ENCODE measurements at places on chromosomes 12 and 14.

DNA sequence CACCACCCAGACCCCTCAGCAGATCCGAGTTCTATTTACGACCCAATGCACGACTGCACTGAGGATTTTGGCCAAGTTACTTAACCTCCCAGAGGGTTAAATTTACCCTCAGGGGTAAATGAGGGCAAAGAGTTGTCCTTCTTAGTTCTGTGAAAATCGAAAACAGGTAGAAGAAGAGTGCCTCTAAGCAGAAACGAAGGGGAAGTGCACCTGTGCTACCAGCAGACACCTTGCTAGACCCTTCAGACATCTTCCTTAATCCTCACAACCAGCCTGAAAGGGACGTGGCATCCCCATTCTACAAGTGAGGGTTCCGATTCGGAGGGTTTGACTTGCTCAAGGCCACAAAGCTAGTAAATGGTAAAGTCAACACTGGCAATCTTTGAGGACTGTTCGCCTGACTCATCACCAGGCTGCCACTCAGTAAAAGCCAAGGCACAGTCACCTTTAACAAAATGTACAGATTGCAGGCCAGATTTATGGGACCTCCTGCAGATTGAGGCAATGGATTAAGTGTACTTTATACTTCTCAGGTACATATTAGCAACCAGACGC, 1.6 kb downstream of the GSG1 start:
- DNase-seq, result no peak

- no peak for DNase-seq
These were observed 67.2 kb downstream of the CCDC88C start for GRCh38 chr14:91350483-91350812.

DNA sequence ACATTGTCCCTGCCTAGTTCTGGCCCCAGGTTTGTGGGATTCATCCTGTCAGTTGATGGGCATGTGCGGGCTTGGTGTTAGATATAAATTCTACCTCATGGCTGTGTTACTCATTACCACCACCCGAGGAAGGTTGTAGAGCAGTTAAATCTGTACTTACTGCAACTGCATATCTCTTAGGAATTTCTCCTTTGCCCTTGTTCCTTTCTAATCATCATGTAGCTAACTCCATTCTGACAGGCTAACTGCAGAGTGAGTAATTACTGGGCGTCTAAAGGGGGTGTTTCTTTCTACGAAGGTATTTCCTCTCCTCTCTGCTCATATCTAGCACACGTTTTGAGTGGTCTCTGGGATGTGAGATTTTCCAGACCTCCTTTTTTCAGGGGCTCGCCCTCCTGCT, 1076.7 kb downstream of the TMTC2 start:
- DNase-seq, result no peak

DNA sequence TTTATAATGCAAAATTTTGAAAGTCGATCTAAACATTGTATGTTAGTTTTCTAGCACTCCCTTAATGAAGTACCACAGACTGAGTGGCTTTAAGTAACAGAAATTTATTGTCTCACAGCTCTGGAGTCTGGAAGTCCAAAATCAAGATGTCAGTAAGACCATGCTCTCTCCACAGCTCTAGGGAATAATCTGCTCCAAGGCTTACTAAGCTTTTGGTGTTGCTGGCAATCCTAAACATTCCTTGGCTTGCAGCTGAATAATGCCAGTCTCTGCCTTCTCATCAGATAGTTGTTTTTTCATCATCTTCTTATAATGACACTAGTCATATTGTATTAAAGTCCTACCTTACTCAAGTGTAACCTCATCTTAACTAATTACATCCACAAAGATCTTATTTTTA, 102.2 kb downstream of the RASSF9 start:
- no peak for DNase-seq

DNA sequence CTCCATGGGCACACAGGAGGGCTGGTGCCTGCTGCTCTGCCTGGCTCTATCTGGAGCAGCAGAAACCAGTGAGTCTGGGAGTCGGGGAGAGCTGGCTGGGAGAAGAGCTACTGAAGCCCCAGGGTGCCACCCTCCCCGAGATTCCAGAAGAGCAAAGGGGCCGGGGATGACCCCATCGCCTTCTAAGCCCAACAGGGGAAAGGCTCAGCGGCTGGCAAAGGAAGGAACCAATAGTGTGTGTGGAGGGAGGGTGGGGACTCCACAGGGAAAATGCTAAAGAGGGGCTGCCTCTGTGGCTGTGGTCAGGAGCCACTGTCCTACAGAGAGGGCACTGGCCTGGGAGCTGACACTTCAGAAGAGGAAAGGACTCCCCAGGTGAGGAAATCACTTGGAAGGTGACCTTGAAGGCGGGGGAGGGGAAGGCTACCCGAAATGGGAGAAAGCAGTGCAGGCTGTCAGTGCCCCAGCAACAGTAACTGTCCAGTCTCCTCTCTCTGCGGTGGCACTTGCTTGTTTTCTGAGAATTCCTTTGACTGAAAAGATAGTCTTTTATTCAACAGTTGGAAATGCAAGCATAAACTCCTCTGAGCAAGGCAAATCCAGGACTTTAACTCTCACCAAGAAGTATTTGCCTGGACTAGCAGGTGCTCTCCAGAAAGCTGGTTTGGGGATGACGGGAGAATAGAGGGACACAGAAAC, 552 bp downstream of the TAPBPL start:
- DNase-seq, result no peak

- DNase-seq, result no peak
These were observed 8.8 kb downstream of the ALDH2 start for GRCh38 chr12:111775205-111776193.

GRCh38 chr12:78439666-78440065, 424.9 kb upstream of the SYT1 start:
- no peak for DNase-seq

Measured in activated CD4-positive, alpha-beta T cell treated with anti-CD3 and anti-CD28 coated beads, Interleukin-2, amount 50 U/mL, for 4 hours (primary cell).